CD14-positive monocyte (primary cell): ENCODE measurements at places on chromosomes 13 and 19.

GRCh38 chr13:99196466-99197116 lies 4.1 kb upstream of the UBAC2 start:
- H3K27me3 ChIP-seq = no peaks in the 10 kb centered on the region
- H3K4me3 ChIP-seq = no peak overlapping the region
- H3K36me3 ChIP-seq = no peaks in the 10 kb centered on the region
- no peak for DNase-seq

DNA sequence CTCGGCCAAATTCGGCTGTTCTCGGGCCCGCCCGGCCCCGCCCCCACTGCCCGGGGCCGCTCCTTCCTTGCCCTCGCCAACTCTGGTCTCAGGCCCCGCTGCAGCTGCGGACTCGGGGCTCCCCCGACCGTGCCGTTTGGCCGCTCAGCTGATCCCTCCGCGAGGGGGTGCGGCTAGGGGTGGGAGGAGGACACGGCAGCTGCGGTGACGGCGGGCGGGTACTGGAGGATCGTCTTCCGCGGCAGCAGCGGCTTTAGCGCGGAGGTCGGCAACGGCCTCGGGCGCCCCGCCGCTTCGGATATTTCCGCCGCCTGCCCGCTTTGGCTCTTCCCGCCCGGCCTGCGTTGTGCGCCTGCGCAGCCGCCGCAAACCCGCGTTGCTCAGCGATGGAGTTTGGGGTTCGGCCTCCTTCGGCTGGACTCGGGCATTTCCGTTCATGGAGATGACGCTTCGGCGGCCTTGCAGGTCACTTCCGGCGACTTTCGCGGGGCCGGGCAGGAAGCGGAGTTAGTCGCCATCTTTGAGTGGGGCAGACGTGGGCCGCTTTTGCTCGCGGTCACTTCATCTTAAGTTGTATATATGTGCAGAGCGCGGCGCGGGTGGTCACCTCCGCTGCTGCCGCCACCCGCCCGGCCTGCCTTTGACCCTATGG lies 338 bp upstream of the UBE2M start:
- H3K27me3 ChIP-seq = peaks cover 31% of the 10 kb centered on the region
- peak overlapping the region; percentile 53 for H3K4me3 ChIP-seq

DNA sequence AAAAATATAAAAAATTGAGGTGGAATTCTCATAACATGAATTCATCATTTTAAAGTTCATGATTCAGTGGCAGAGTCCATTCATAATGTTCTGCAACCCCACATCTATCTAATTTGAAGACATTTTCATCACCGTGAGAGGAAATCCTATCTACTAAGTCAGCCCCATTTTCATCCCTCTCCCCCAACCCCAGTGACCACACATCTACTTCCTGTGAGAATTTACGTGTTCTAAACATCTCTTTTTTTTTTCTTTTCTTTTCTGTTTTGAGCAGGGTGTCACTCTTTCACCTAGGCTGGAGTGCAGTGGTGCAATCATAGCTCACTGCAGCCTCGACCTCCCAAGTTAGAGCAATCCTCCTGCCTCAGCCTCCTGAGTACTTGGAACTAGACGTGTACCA lies 17.5 kb downstream of the ATCAY start:
- no peak overlapping the region for H3K27ac ChIP-seq
- H3K36me3 ChIP-seq = no peaks in the 10 kb centered on the region
- no peaks in the 10 kb centered on the region for H3K4me1 ChIP-seq
- no peak for DNase-seq

- H3K36me3 ChIP-seq = no peaks in the 10 kb centered on the region
- H3K27me3 ChIP-seq = no peaks in the 10 kb centered on the region
- no peaks in the 10 kb centered on the region for H3K4me1 ChIP-seq
- H3K4me3 ChIP-seq = no peak overlapping the region
Measured at GRCh38 chr13:105764486-105764885, 771.0 kb downstream of the EFNB2 start.

DNA sequence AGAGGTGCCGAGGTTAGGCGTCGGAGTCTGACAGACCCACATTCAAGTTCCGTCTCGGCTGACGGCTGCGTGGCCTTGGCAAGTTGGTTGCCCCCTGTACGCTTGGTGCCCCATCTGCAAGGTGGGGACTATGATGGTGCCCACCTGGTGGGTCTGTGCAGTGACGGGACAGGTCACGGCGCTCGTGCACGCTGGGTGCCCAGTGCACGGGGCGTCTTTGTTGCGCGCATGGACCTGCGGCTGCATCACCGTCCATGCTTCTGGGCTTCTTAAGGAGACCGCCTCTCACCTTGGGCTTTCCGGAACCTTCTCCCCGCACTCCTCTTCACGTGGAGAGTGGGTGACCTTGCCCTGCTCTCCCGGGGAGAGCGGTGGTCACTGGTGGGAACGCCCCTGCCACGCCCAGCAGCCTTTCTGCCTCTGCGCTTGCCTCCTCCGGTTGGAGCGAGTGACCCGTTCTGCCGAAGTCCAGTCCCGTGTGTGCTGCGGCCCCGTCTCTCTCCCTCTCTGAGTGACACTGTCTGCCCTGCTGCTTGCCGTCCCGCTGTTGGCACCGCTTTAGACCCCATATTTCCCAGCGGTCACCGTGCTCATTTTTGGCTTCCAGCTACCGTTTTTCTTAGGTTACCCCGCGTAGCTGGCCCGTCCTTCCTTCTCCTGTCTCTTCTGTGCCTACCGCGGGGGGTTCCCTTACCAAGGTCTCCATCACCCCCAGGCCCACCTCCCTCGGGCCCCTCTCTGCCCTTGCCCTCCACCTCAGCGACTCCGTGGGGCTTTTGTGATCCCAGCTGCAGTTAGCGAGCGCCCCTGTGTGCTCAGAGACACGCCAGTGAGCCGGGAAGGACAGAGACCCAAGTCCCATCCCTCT lies 6.4 kb downstream of the ATP11A start:
- peaks cover 46% of the 10 kb centered on the region for H3K36me3 ChIP-seq
- H3K4me1 ChIP-seq = peaks cover 35% of the 10 kb centered on the region
- H3K27me3 ChIP-seq = no peaks in the 10 kb centered on the region
- no peak overlapping the region for H3K27ac ChIP-seq

DNA sequence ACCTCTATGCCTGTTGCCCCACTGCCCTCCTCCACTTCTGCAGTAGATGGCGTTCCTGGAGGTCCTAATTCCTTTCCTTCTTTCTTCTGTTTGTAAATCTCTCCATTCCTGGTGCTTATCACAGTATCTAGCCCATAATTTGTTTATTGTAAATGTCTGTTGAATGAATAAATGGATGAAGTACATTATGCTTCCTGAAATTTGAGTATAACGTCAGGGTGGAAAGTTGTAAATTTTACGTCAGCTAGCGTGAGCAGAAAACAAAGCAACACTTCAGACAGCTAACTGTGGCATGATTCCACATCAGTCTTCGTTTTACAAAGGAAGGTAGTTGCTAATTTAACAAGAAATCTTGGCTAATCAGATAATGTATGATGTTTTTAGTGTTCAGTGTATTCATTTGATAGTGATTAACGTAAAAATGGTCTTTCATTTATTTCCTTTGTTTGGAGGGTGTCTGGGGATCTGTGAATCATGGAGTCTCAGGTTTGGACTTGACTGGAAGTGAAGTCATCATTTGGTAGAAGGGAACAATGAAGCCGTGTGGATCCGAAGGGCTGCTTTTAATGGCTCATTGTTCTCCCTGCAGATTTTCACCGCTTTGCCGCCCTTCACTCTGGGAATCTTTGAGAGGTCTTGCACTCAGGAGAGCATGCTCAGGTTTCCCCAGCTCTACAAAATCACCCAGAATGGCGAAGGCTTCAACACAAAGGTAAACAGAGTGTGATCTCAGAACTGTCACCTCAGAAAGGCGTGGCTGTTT lies 215.1 kb downstream of the SHISA2 start:
- no peak overlapping the region for H3K27ac ChIP-seq
- no peaks in the 10 kb centered on the region for H3K4me1 ChIP-seq
- DNase-seq = no peak

DNA sequence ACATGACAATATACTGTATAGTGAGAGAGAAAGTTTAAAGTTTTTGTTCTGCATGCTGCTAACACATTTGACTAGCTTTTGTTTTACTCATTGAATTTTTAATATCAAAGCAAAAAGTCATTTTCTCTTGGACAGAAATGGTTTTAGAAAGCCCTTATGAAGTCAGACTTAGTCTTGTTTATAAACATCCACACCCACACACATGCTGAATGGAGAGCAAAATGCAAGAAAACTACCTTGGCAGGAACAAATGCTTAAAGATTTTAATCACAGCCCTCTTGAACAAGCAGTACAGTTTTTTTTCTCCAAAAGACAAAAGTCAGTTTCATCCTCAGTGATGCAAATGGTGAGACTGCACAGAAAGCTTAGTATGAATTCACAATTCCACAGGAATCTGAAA lies 25.0 kb downstream of the HSPH1 start:
- DNase-seq = no peak
- H3K27ac ChIP-seq = no peak overlapping the region
- no peak overlapping the region for H3K4me3 ChIP-seq
- H3K4me1 ChIP-seq = no peaks in the 10 kb centered on the region
- H3K27me3 ChIP-seq = no peaks in the 10 kb centered on the region

DNA sequence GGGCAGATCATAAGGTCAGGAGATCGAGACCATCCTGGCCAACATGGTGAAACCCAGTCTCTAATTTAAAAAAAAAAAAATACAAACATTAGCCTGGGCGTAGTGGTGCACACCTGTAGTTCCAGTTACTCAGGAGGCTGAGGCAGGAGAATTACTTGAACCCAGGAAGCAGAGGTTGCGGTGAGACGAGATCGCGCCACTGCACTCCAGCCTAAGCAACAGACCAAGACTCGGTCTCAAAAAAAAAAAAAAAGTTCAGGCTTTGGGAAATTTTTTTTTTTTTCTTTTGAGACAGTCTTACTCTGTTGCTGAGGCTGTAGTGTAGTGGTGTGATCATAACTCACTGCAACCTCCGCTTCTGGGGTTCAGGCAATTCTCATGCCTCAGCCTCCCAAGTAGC lies 14.7 kb downstream of the LSM14A start:
- no peaks in the 10 kb centered on the region for H3K36me3 ChIP-seq
- H3K27me3 ChIP-seq = no peaks in the 10 kb centered on the region
- peaks cover 22% of the 10 kb centered on the region for H3K4me1 ChIP-seq
- no peak overlapping the region for H3K4me3 ChIP-seq
- H3K27ac ChIP-seq = no peak overlapping the region
- DNase-seq = no peak

DNA sequence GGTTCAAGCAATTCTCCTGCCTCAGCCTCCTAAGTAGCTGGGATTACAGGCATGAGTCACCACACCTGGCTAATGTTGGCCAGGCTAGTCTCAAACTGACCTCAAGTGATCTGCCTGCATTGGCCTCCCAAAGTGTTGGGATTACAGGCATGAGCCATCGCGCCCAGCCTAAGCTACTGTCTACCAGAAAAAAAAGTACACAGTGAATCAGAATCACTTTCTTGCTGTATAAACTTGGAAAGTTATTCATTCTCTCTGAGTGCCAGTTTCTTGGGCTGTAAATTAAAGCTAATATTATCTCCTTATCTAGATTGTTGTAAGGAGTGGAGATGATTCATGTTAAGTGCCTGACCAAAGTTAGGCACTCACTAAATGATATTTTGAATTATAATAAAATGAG lies 242.8 kb downstream of the ENOX1 start:
- no peak overlapping the region for H3K4me3 ChIP-seq
- no peak overlapping the region for H3K27ac ChIP-seq
- H3K4me1 ChIP-seq = no peaks in the 10 kb centered on the region
- no peaks in the 10 kb centered on the region for H3K36me3 ChIP-seq
- no peaks in the 10 kb centered on the region for H3K27me3 ChIP-seq

GRCh38 chr13:46580362-46580839 lies 27.4 kb downstream of the LRCH1 start:
- no peaks in the 10 kb centered on the region for H3K36me3 ChIP-seq
- no peaks in the 10 kb centered on the region for H3K27me3 ChIP-seq
- H3K4me1 ChIP-seq = peaks cover 26% of the 10 kb centered on the region
- H3K4me3 ChIP-seq = no peak overlapping the region
- H3K27ac ChIP-seq = no peak overlapping the region

DNA sequence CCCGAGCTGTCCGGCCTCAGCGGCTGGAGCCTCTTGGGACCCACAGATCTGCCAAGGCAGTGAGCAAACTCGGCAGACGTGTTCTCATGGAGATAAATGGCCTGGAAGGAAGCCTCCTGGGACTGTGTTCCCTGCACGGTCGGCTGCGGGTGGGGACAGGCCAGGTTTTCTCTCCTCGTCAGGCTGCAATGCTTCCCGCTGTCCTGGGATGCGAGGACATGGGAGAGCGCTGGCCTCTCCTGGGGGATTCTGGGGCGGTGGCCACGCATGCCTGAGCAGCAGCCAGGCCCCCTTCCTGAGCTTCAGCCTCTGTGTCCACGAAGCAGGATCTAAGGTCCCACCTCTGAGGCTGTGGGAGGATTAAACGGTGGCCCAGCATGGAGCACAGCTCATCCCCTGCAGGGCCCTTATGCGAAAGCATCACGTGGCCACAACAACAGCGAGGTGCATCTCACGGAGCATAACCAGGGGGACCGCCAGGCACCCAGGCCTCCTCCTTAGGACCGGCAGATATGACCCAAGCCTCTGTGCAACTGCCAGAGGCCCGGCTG lies 21.2 kb upstream of the C13orf46 start:
- H3K4me3 ChIP-seq = no peak overlapping the region
- no peak overlapping the region for H3K27ac ChIP-seq
- no peaks in the 10 kb centered on the region for H3K27me3 ChIP-seq
- DNase-seq = no peak
- peaks cover 88% of the 10 kb centered on the region for H3K36me3 ChIP-seq

DNA sequence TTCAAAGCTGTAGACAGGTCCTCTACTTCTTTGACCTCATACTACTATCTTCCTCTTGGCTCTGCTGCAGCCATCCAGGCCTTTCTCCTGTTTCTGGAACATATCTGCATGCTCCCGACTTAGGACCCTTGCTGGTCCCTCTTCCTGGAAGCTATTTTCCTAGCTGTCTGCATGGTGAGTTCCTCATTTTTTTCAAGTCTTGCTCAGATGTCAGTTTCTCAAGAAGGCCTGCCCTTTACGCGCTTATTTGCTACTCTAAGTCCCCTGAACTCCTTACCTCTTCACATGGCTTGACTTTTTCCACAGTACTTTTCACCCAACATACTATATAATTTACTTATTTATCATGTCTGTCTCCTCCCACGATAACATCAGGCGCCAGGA lies 31.4 kb downstream of the DNAJC3 start:
- peaks cover 47% of the 10 kb centered on the region for H3K4me1 ChIP-seq
- no peaks in the 10 kb centered on the region for H3K27me3 ChIP-seq
- DNase-seq = peak; percentile 41
- H3K36me3 ChIP-seq = peaks cover 17% of the 10 kb centered on the region
- H3K27ac ChIP-seq = peak overlapping the region; percentile 80
- H3K4me3 ChIP-seq = no peak overlapping the region

DNA sequence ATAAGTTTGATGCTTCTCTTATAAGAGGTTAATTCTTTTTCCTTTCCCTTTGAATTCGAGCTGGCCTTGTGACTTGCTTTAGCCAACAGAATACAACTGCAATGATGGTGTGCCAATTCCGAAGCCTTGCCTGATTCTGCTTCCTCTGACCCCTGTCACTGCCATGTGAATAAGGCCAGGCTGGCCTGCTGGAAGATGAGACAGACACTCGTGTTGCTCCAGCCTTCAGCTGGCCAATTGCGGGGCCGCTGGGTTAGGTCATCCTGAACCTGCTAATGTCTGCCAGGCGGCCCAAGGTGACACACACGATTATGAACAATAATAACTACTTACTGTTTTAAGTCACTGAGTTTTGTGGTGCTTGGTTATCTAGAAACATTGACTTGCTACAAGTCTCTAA lies 352.0 kb downstream of the MYO16 start:
- H3K27me3 ChIP-seq = no peaks in the 10 kb centered on the region
- H3K4me3 ChIP-seq = no peak overlapping the region
- H3K4me1 ChIP-seq = no peaks in the 10 kb centered on the region
- DNase-seq = no peak
- H3K27ac ChIP-seq = no peak overlapping the region

GRCh38 chr19:17281391-17282304 lies at the start of gene ANKLE1:
Gene ANKLE1, plus strand, starts transcription at chr19:17281901. Its CDS starts 20 bp downstream, at chr19:17281921.
- H3K4me1 ChIP-seq = peaks cover 26% of the 10 kb centered on the region
- H3K36me3 ChIP-seq = peaks cover 16% of the 10 kb centered on the region
- H3K27me3 ChIP-seq = no peaks in the 10 kb centered on the region
- H3K4me3 ChIP-seq = peak within 1 kb of the TSS; percentile 81
